ENCODE measurements at places on chromosomes 13 and 19.
A peak's percentile ranks its signal among the peaks of the same experiment; 100 is the strongest.

GRCh38 chr19:11887611-11888531 is at the start of gene ZNF69:
Gene ZNF69 (plus strand): TSS chr19:11887782. CDS start chr19:11887924, 142 bp downstream.
- DNase-seq = peak; percentile 63

DNA sequence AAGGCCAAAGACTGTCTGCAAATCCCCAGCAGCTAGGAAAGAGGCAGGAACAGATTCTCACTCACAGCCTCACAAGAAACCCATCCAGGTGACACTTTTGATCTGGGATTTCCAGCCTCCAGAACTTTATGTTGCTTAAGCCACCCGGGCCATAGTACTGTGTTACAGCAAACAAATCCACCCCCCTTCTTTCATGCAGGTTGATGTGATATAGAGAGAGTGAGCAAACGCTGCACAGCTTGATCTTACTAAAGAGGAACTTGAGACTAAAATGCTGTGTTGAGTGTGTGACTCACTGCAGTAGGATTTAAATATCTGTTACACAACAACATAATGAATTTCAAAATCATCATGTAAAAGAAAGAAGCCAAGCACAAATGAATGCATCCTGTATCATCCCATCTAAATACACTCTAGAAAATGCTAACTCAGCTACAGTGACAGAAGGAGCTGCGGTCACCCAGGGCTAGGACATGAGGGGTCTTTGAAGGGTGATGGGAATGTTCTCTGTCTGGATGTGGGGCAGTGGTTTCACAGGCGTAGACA is 32.2 kb downstream of the RCBTB2 start:
- peak; percentile 93 for DNase-seq

DNA sequence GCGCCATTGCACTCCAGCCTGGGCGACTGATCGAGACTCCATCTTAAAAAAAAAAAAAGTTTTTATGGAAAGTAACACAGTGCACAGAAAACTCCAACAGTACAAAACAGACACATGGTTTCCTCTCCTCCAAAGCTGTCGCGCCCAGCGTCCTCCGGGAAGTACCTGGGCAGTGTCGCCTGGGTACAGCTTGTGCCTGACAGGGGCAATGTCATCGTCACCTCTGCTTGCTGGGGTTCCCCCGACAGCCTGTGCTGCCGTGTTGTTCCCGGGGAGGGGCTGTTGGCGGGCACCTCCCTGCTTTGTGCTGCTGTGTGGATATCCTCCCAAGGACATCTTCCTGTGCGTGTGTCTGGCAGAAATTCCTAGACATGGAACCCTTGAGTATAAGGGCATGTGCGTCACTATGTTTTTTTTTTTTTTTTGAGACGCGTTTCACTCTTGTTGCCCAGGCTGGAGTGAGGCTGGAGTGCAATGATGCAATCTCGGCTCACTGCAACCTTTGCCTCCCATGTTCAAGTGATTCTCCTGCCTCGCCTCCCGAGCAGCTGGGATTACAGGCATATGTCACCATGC is 2.4 kb upstream of the F2RL3 start:
- peak; percentile 70 for DNase-seq

DNA sequence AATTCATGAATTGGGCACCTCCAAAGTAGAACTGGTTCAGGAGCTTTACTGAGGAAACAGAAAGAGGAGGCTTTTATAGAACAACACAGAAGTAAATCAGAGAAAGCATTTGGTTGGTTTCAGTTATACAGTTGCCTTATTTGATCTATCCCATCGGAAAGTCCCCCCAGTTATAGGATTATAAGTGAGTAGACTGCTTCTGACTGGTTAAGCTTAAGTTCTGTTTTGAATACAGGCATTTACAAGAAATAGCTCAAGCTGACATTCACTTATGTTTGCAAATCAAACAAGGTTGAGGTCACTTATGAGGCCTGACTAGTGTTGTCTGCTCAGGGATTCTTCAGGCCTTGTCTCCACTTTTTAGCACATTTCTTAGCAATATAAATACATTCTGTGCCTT is 857.4 kb downstream of the EFNB2 start:
- no peak for DNase-seq

DNA sequence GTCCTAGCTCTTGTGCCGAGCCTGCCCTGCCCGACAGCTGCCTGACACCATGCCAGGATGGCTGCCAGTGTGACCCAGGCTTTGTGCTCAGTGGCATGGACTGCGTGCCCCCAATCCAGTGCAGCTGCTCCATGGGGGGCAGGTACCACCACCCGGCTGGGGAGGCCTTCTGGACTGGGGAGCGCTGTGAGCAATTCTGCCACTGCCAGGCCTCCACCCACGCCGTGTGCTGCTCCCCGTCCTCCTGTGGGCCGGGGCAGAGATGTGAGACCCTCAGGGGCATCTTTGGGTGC is 9.4 kb upstream of the FXYD3 start:
- no peak for DNase-seq

DNA sequence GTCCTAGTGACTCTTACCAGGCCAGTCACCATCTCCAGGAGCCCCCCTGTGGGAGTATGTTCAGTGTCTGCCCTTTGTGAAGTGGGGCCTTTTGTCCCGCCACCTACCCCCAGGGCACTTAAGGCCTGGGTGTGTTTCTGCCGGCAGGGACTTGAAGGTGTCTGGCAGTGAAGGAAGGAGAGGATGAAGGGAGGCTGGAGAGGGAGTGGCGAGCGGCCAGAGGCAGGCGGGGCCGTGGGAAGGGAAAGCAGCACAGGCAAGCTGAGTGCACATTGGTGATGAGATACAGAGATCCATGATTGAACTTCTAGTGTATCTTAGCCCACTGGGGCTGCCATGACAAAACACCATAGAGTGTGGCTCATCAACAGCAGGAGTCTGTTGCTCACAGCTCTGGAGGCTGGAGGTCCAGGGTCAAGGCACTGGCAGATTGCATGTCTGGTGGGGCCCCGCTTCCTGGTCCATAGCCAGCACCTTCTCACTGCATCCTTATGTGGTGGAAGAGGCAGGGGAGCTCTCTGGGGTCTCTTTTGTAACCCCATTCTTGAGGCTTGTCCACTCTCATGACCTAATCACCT is 17.5 kb downstream of the CUL4A start:
- no peak for DNase-seq

DNA sequence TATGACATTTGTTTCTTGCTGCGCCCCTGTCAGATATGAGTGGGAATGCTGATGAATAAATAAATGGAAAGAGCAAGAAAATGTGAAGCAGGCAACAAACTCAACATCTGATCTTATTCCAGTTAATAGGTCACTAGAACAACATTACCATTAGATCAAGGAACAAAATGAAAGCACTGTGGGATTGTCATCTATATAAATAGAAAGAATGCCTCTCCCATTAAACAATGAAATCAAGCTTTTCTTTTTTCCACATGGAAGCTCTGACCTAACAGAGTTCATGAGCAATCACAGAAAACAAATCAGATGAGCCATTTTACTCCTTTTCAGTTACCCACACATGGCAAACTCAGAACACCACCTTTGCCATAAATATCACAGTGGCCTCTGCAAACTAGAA is 354.8 kb downstream of the SUCLA2 start:
- no peak for DNase-seq

- DNase-seq = no peak
These were observed 20.2 kb downstream of the ATP8A2 start for GRCh38 chr13:25391932-25392331.

GRCh38 chr19:22595918-22596341 is 38.2 kb upstream of the ZNF492 start:
- no peak for DNase-seq

- DNase-seq = peak; percentile 65
These were observed 12.7 kb upstream of the KBTBD6 start for GRCh38 chr13:41145136-41145908.

- DNase-seq = peak; percentile 73
These were observed 8.0 kb upstream of the ZNF358 start for GRCh38 chr19:7507884-7508283.

DNA sequence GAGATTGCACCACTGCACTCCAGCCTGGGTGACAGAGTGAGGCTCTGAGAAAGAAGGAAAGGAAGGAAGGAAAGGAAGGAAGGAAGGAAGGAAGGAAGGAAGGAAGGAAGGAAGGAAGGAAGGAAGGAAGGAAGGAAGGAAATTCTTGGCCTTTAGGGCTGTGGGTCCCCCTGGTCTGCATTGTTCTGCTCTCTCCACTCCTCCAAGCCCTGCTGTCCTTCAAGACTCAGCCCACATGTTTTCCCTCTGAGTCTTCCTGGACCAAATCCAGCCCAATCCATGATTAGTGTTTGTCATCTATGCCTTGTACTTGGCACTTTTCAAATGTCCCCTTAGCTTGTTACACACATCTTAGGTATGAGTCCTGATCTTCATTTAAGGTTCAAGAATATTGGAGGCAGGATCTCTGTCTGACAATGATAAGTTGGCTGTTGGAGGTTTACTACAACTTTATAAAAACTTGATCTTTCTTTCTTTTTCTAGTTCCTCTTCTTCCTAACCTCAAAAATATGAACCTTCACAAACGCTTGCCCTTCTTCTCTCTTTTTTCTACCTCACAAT is 48.8 kb upstream of the INTS6 start:
- DNase-seq = peak; percentile 63

- DNase-seq = peak; percentile 78
These were observed 88.6 kb downstream of the DCT start for GRCh38 chr13:94390881-94391280.

- peak; percentile 43 for DNase-seq
These were observed 655.5 kb downstream of the PCDH9 start for GRCh38 chr13:66574606-66575005.

DNA sequence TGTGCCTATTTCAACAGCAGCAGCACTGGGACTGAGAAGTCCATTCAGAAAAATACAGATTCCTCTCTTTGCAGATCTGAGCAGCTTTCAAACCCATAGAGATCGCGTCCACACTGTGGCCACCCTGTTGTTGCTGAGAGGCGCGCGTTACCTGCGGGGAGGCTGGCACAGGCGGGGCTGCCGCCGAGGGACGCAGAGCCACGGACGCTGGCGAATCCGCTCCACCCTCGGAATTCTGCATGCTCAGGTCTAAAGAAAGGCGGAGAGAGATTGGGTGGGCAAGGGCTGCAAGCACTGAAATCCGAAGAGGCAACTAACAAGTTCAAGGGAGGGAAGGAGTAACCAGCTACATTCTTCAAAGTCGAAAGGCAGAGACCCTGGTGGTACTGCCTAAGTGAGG is 63.0 kb downstream of the RFX2 start:
- DNase-seq = no peak

DNA sequence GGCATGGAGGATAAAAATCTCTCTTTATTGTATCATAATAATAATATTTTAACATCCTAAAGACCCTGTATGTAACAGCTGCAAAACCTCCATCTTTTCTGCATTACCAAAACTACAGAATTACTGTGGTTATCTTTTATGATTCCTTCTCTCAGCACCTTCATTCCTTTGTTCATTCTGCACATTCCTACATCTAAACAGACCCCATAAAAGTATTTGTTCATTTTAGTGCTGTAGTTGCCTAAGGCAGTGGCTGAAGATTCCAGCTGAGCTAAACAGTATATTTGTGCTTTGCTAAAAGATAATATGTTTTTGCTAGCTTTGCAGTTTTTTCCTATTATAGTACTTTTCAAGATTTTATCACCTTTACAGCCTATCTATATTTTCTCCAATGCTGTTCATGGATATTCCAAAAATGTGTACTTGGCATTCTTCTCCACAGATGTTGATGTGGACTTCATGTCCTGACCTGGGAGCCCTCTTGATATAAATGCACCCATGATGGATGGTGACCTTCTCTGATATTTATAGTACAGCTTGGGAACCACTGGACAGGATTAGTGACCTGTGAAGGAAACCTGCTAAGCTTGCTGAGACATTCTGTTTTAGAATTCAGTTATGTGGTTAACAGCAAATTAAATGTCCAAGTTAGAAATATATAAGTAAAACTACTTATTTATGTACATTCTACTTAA is 2832.9 kb upstream of the PCDH20 start:
- peak; percentile 42 for DNase-seq

GRCh38 chr13:110887597-110888333 is 27.1 kb downstream of the ANKRD10 start:
- DNase-seq = no peak

DNA sequence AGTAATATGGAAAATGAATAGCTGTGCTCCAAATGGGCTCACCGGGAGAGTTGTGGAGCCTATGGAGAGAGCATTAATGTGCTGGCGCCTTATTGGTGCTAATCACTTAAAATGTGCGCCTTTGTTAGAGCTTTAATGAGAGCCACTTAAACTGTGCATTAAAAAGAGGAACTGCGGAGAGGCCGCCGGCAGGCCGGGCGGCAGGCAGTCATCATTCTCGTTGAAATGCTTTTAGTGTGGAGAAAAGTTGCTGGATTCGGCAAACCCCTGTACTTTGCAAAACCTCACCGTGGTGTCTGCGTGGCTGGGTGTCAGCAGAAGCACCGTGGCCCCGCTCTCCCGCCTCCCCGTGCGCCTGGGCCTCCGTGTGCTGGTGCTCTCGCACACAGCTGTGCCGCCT is 105.5 kb downstream of the KDM4B start:
- no peak for DNase-seq

DNA sequence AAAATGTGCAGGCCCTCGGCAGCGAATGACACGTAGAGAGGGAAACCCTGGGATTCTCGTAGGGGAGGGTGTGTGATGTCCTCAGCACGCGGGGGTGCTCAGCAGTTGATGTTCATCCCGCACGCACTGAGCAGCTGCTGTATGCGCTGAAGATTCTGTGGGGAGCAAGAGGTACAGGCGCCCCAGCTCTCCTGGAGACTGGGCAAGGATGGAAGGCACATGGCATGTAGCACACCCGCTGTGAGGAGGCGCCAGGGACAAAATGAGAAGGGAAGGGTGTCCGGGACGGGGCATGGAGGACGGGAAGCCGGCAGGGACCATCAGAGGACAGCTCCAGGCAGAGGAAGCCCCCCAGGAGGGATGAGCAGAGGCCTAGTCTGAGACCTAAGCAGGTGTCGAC is 15.4 kb downstream of the ATP11A start:
- DNase-seq = no peak

DNA sequence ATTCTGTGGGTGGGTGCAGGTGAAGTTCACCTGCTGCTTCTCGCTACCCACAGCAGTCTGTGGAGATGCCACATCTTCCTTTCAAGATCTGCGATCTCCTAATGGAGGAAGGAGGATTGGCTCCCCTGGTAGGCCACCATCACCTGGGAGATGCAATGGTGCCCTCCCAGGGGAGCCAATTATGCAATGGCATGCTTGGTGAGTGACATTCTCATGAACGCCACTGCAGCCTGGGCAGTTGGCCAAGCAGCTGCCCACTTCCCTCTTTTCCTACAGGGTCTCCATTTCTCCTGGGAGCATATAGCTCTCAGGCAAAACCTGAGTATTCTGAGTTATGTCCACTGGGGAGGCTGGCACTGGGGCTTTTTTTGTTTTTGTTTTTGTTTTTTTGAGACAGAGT is 83.5 kb upstream of the KCTD15 start:
- no peak for DNase-seq

DNA sequence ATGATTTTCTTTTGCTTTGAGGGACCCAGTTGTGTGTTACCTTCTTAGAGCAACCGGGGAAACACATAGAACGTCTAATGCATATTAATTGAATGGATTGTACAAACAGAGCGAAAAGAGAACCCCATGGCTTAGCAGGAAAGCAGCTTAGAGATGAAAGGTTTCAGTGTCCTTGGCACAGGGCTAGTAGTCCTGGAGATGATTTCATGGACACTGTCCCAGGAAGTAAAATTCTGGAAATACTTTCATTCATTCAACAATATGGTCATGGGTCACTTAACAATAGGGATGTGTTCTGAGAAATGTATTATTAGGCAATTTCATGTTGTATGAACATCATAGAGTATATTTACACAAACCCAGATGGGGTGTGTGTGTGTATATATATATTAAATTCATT is 9.7 kb upstream of the FUT2 start:
- DNase-seq = no peak

Measured in AG10803 (cell line).